Activated B cell treated with CpG ODN at 0.5 μM for 24 hours (primary cell): ENCODE measurements at places on chromosomes 1 and 21.

DNA sequence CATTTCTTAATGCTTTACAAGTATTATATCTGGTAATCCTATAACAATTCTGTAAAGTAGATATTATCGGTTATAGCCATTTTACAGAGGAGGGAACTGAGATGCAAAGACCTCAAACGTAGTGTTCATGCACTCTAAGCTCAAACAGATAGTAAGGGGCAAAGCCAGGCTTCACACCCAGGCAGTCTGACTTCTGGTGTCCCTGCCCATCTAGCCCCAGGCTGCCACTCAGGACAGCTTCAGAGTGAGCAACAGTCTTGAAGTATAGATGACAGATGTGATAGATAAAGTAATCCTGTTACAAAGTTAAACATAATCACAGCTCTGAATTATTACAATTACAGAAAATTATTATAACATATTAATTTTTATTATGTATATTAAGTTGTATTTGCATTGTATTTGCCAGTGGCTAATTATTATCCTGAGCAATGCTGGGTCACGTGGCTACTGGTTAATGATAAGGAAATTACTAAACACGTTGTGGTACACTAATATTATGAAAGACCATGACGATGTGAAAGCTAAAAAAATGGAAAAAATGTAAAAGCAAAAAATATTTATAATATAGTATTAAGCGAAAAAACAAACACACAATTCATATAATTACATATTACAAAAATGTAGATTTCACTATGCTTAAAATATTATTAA lies 6.1 kb upstream of the TRAF3IP3 start:
- DNase-seq, result no peak

DNA sequence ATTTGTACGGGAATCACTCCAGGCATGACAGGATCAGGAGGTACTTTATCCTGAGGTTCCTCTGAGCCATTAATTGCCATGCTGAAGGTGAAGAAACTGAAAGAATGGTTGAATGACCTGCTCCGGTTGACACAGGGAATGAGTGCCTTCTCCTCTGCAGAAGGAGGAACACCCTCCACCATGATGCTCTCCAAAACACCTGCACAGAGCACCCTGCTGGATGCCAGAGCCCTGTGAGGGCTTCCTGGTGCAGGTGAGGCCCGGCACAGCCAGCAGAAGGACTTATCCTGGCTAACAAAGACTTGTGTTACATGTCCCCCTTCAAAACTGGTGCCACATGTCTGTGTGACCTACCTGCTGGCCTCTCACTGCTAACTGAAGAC lies 14.3 kb upstream of the LBR start:
- DNase-seq, result no peak

- no peak for DNase-seq
These were observed 12.4 kb upstream of the COL18A1 start for GRCh38 chr21:45392573-45392971.

GRCh38 chr1:194816859-194817258 lies 1630.4 kb upstream of the B3GALT2 start:
- no peak for DNase-seq

GRCh38 chr21:41833497-41834115 lies 45.5 kb downstream of the PRDM15 start:
- no peak for DNase-seq

DNA sequence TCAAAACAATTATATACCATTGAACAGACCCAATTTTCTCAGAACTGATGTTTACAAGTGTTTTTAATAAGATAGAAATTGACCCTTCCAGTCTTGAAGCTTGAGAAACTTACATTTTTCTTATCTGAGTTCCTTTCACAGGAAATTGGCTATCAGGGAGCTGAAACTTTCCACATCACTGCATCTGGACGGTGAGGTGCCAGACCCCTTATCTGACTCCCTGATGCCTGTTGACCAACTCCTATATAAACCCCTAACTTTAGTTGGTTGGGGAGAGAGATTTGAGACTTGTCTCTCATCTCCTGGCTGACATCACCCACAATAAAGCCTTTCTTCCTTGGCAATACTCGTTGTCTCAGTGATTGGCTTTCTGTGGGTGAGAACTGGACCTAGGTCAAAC lies 31.4 kb downstream of the LACTBL1 start:
- no peak for DNase-seq

- no peak for DNase-seq
These were observed 27.9 kb downstream of the FTCD start for GRCh38 chr21:46127239-46128105.

GRCh38 chr1:79293611-79294010 lies 287.1 kb upstream of the ADGRL4 start:
- DNase-seq, result no peak

DNA sequence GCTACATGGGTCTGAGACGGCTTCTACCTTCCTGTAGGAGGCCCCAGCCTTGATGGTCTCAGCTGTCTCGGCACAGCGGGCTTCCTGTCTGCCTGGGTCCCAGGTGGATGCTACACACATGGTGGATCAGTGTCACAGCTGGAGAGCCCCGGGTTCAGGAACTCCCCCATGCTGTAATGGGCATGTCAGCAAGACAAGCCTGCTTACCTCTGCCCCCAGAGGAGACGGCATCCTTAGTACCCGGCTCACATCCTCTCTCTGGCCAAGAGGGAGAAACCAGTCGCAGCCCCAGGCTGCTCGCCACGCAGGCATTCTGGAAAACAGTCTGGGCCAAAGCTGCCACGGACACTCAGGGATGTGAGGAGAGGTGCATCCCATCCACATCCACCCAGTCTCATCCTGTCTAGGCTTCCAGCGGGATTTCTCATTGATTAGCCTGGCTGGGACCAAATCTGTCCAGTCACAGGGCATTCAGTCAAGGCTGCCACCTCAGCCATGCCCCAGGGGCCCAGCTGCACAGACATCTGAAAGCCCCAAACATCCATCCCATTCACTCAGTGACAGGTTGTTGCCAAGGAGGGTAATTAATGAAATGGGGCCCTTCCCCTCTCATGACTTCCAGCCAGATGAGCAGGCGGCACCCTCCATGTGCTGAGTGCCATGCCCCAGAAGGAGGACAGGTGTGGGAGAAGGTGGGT lies 10.5 kb downstream of the SNAP47 start:
- no peak for DNase-seq

- no peak for DNase-seq
These were observed 24.2 kb downstream of the ABL2 start for GRCh38 chr1:179205284-179205683.

- no peak for DNase-seq
These were observed 490.1 kb downstream of the NEGR1 start for GRCh38 chr1:71792264-71792663.

GRCh38 chr1:196143602-196144342 lies 464.5 kb downstream of the KCNT2 start:
- DNase-seq, result no peak

DNA sequence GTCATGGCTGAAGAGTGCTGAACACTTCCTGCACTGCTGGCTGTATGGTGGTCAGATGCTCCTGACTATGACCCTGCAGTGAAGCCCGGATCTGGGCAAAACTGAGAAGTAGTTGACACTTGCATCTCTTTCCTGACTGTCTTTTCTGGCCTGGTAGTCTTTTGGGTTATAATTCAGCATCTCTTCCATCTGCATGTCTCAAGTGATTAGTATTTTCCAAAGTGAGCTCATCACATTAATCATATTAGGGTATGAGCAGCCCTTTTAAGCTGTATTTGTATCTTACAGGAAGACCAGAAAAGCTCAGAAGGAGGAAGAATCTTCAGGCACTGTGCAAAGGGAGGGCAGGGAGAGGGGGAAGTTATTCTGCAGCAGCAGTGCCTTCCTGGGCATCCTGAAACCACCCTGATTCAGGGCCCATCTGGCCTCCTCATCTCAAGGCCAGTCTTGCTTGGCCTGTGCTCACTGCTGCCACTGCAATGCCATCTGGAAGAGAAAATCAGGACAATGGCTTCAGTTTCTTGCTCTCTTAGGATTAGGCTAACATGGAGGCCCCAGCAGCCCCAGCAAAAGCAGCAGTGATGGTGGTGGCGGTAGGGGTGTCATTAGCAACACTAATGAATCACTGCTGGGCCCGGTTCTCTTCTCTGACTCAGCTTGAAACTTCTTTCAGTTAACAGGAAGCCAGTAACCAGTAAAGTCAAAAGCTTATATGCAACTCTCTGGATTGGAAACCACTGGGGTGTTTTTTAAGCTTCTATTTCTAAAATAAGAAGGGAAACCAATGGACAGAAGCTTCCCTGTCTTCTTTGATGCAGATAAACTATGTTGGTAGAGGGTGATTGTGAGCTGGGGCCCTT lies 63.3 kb upstream of the WDR26 start:
- DNase-seq, result no peak

DNA sequence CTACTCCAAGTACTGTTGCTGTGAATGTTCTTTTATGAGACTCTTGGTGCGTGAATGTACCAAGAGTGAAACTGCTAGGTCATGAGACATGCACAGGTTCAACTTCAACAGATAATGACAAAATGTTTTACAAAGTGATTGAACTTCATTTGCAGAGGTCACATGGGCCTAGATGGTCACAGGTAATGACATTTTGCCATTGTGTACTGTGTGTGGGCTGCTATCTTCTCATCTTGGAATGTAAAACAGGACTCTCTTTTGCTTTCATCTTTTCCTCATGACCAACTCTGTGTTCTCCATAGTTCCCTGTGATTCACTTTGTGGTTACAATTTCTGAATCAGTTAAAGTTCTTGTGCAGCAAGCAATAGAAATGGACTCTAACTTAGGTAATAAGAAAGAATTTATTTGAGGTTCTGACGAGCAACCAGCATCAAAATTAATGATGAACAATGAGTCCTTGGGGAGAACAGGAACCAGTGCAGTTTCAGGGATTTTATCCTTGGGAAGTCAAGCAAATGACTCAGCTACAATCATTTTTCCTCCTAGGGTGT lies 16.2 kb upstream of the TSNAX start:
- no peak for DNase-seq

DNA sequence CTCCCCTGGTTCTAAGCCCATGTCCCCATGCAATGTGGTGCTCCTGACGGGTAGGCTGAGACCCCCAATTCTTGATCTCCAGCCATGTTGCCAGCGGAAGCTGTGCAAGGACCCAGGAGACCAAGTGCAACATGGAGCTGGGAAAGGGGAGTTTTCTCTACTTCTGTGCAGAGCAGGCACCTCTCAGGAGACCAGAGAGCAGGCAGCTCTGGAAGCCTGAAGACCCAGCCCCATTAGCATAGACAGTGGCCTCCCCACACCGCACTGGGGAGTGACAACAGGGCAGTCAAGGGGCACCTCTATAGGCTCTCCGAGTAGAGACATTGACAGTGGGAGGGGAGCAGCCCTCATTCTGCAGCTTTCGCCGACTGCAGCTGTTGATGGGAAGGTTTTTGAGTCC lies 410.2 kb downstream of the MATN1 start:
- DNase-seq, result no peak

GRCh38 chr1:88618331-88618730 lies 65.7 kb upstream of the PKN2 start:
- no peak for DNase-seq

DNA sequence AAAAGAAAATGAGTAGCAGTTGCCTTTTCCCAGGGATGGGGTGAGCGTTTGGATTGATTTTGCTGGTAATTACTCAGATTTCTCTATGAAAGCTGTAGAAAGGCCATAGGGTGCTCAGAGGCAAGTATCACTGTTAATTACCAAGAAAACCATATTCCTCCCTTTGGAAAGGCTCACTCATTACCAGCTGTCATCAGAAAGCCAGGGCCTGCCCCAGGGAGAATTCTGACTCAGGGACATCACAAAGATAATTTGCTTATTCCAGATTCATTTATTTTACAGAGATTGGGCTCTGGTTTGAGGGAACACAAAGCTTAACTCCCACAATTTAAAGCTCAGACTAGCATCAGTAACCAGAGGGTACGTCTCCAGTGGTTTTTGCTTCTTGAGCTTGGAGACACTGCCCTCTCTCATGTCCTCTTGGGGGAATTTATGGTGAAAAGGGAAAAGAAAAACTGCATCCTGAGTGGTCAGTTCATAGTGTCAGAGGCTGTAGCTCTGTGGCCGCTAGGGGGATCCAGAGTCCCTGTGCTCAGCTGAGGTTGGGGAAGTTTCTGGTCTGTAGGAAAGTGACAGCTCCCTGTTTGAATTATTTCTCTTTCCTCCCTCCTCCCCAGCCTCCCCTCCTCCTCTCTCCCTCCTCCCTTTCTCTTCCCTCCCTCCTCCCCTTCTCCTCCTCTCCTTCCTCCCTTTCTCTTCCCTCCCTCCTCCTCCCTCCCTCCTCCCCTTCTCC lies 204.3 kb downstream of the KCNJ6 start:
- DNase-seq, result no peak

GRCh38 chr1:83505148-83505547 lies 493.8 kb downstream of the TTLL7 start:
- DNase-seq, result no peak

DNA sequence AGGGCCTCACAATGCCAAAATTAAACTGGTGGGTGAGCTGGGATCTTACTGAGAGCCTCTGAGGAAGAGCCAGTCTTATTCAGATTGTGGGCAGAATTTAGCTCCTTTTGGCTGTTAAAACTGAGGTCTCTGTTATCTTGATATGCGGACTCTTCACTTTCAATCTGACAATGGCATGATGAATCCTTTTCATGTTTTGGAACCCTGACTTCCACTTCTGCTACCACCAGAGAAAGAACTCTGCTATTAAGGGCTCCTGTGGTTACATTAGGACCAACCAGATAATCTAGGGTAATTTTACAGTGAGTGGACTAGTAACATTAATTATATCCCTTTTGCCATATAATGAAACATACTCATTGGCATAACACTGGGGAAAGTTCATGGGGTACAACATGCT lies 219.0 kb downstream of the LRRIQ3 start:
- DNase-seq, result no peak

DNA sequence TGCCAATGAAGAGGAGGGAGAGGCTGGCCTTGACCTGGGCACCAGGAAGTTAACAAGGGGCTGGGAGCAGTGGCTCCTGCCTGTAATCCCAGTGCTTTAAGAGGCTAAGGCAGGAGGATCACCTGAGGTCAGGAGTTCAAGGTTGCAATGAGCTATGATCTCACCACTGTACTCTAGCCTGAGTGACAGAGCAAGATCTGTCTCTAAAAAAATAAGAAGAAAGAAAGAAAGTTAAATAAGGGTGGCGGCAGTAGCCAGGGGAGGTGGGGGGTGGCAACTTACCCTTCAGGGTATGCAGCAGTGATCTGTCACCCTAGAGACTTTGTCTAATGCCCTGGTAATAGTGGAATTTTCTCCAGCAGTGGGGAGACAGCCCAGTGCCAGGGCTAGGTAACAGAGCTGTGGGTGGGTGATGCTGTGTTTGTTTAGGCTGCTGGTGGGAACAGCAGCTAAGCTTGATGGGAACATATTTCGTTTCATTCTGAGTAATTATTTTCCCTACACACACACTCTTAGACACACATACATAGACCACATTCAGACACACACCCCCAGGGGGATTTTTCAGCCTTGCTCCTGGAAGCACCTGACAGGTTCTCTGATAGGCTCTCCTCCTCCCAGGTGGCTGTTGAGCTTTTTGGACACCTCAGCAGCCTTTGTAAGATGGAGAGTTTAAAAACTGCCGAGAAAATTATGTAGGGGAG lies 11.3 kb upstream of the SYT6 start:
- DNase-seq, result no peak

DNA sequence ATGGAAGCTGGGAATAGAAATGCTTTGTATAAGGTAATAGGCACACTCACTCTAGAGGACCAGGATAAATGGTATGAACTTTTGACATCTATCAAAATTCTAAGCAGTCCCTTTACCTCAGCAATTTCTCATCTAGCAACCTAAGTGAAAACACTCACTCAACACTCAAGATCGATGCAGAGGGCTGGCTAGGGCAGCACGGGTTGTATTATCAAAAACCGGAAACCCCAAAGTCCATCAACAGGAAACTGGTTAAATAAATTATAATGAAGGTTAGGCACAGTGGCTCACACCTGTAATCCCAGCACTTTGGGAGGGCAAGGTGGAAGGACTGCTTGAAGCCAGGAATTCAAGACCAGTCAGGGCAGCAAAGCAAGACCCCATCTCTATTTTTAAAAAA lies 9.4 kb downstream of the USP48 start:
- DNase-seq, result no peak
